IPS DF 6.9 (cell line): ENCODE measurements at places on chromosomes 16 and 17.
A peak's percentile ranks its signal among the peaks of the same experiment; 100 is the strongest.

DNA sequence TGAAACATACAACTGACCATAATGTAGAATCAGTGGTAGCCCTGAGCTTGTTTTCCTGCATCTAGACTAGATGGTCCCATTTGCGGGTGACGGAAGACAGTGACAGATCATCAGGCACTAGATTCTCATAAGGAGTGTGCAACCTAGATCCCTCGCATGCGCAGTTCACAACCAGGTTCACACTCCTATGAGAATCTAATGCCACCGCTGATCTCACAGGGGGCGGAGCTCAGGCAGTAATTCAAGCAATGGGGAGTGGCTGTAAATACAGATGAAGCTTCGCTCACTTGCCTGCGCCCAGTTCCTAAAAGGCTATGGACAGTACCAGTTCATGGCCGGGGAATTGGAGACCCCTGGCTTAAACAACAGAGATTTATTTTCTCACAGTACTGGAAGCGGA is 656.3 kb downstream of the HS3ST4 start:
- no peak overlapping the region for H3K27ac ChIP-seq
- H3K36me3 ChIP-seq: no peaks in the 10 kb centered on the region
- no peaks in the 10 kb centered on the region for H3K4me1 ChIP-seq
- no peaks in the 10 kb centered on the region for H3K27me3 ChIP-seq
- no peak overlapping the region for H3K4me3 ChIP-seq

DNA sequence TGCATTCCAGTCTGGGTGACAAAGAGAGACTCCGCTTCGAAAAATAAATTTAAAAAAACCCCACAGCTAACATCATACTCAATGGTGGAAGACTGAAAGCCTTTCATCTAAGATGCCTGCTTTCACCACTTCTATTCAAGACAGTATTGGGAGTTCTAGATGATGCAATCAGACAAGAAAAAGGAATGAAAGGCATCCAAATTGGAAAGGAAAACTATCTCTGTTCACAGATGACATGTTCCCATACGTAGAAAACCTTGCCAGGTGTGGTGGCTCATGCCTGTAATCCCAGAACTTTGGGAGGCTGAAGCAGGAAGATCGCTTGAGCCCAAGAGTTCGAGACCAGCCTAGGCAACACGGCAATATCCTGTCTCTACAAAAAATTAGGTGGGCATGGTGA is 31.1 kb downstream of the RANBP10 start:
- no peak overlapping the region for H3K27ac ChIP-seq
- no peak for DNase-seq
- no peaks in the 10 kb centered on the region for H3K36me3 ChIP-seq
- H3K27me3 ChIP-seq: no peaks in the 10 kb centered on the region
- no peaks in the 10 kb centered on the region for H3K4me1 ChIP-seq
- no peak overlapping the region for H3K4me3 ChIP-seq

DNA sequence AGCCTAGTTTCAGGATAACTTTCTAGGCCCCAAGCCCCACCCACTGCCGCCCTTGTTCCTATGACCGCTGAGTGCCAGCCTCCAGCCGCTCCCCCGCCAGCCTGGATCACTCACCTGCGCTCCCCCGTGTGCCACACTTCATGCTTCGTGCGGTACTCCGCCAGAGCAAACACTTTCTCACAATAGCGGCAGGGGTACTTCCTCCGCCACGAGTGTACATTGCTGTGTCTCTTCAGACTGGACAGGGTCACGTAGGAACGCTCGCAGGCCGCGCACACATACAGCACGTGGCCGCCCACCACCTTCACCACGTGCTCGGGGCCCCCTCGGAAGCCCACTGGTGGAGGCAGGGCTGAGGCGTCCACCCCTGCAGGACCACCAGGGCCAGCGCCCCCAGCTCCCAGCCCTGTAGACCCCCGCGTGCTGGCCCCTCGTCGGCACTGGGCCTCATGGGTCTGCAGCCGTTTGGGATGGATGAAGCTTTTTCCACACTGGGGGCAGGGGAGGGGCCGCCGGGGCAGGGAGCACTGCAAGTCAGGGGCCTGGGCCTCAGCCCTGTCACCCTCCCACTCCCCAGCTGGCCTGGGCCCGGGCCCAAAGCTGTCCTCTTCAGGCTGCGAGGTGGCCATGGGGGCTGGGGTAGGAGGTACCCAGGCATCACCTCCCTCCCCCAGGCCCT is 13.7 kb downstream of the ZBTB4 start:
- H3K27ac ChIP-seq: no peak overlapping the region
- DNase-seq: no peak
- H3K36me3 ChIP-seq: peaks cover 10% of the 10 kb centered on the region; the same call in 1 of the 2 replicates
- no peaks in the 10 kb centered on the region for H3K27me3 ChIP-seq
- peaks cover 3% of the 10 kb centered on the region for H3K4me1 ChIP-seq

DNA sequence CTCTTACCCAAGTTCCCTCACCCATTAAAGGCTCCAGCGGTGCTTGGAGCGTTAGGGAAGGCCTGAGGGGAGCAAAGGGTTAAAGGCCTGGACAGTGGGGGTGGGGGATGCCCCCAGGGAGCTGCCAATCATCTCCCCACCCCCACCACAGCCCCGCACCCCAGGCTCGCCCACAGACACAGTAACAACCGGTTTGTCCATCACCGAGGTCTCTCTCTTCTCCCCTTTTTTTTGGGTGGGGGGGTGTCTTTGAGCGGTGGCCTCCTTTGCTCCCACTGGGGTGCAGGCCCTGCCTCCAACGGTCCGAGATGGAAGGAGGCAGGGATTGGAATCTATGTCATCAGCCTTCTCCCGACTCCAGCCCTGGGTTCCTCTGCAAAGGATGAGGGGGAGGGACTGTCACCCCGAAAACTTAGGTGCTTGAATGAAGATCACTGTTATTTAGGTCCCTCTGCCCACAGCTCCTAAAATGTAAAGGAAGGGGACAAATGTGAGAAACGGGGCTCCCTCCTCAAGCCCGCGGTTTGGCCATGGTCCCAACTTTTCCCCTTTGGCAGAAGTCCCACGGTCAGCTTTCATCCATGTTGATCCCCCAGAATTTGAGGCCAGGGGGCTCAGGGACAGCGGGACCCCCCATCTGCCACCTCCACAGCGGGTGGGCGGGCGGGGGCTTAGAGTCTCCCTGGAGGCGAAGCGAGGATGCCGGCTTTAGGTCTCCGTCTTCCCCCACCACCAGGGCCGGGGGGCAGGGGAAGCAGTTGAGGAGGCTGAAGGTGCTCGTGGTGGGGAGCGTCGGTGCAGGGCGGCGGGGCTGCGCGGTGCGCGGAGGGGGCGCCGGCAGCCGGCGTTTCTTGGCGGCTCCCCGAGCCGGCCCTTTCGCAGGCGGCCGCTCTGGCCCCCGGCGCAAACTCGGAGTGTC is 1.7 kb downstream of the EPOP start:
- no peaks in the 10 kb centered on the region for H3K36me3 ChIP-seq
- H3K27ac ChIP-seq: no peak overlapping the region
- H3K4me3 ChIP-seq: peak overlapping the region; percentile 21; the same call in 1 of the 2 replicates
- peaks cover 59% of the 10 kb centered on the region for H3K27me3 ChIP-seq
- DNase-seq: no peak

GRCh38 chr17:62996221-62996620 is 30.2 kb downstream of the TANC2 start:
- DNase-seq: no peak
- H3K36me3 ChIP-seq: no peaks in the 10 kb centered on the region
- no peaks in the 10 kb centered on the region for H3K27me3 ChIP-seq
- H3K4me3 ChIP-seq: no peak overlapping the region
- H3K4me1 ChIP-seq: no peaks in the 10 kb centered on the region

GRCh38 chr17:61335845-61336655 is 63.6 kb upstream of the TBX2 start:
- no peak overlapping the region for H3K27ac ChIP-seq
- H3K27me3 ChIP-seq: no peaks in the 10 kb centered on the region
- H3K36me3 ChIP-seq: no peaks in the 10 kb centered on the region
- no peak for DNase-seq

DNA sequence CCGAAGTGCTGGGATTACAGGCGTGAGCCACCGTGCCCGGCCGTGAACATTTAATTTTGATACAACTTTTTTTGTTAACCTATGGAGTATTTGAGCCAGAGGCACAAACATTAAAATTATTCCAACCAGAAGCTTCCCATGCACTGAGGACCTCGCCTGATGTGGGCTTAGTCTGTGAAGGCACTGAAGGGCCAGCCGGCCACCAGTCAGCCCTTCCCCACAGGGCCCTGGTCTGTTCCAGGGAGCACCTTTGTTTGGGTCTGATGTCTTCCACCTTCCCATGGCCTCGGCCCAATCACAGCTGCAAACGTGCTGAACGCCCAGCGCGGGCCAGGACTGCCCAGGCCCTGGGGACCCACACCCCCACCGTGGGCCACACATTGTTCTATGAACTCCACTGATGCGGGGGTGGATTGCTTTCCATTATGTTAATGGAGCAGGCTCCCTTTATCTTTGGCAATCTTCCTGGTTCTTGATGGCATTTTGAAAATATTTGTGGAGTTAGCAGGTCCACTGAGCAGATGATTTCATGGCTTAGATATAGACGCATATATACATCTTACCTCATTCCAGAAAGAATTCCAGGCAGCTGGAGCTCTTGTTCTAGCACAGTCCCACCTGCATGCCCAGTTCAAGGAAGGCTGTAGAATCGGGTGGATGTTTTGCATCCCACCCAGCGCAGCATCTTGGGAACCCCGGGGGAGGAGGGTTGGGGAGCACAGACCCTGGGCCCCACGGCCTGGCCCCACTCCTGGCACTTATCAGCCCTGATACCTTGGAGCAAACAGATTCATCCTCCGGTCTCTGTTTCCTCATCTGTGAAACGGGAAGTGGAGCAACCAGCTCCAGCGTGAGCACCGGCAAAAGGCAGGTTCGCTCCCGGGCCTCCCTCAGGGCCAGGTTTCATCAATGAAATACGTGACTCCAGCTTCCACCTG is 14.5 kb downstream of the SPIRE2 start:
- H3K36me3 ChIP-seq: no peaks in the 10 kb centered on the region
- H3K4me3 ChIP-seq: no peak overlapping the region
- peaks cover 6% of the 10 kb centered on the region for H3K4me1 ChIP-seq
- H3K27ac ChIP-seq: no peak overlapping the region
- no peaks in the 10 kb centered on the region for H3K27me3 ChIP-seq
- no peak for DNase-seq

DNA sequence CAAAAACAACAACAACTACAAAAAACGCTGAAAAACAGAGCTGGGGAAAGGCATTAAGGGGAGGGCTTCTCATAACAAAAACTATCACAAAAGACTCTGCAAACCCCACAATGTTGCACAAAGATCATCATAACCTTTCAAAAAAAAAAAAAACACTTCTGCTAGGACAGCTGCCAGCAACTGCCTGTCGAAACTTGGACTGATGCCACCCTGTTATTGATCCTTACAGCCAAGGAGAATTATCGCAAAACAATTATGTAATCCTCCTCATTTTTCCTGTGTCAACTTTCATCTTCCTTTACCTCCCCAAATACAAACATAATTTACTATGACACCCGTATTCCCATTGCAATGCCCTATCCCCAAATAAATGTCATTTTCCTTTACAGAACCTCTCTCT is 9.3 kb downstream of the CCDC40 start:
- no peak overlapping the region for H3K27ac ChIP-seq
- no peak for DNase-seq
- H3K36me3 ChIP-seq: no peaks in the 10 kb centered on the region
- no peak overlapping the region for H3K4me3 ChIP-seq
- H3K27me3 ChIP-seq: no peaks in the 10 kb centered on the region

DNA sequence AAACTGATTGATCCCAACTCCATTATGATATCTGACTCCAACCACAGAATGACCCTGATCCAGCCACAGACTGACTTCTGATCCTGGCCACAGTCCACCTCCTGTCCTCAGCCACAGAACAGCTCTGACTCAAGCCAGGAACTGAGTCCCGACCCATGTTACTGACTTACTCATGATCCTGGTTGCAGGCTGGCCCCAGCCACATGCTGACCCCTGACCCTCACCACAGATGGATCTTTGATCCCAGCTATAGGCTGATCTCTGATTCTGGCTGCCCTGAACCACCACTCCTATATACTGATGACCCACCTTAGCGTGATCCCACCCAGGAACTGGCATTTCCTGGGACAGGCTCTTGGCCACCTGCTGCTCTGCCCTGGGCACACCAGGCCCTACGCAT is 32.2 kb upstream of the IL21R start:
- no peaks in the 10 kb centered on the region for H3K4me1 ChIP-seq
- no peak overlapping the region for H3K27ac ChIP-seq
- H3K36me3 ChIP-seq: no peaks in the 10 kb centered on the region
- no peak for DNase-seq
